Small intestine (tissue), 16 donors: ENCODE measurements at places on chromosomes 6 and 20.
A peak's percentile ranks its signal among the peaks of the same experiment; 100 is the strongest.

- peak; percentile 80 for DNase-seq
Observed at GRCh38 chr6:158867381-158868121, 48.4 kb upstream of the EZR start.

- no peak for DNase-seq
Observed at GRCh38 chr6:15619330-15619729, 43.5 kb downstream of the DTNBP1 start.

DNA sequence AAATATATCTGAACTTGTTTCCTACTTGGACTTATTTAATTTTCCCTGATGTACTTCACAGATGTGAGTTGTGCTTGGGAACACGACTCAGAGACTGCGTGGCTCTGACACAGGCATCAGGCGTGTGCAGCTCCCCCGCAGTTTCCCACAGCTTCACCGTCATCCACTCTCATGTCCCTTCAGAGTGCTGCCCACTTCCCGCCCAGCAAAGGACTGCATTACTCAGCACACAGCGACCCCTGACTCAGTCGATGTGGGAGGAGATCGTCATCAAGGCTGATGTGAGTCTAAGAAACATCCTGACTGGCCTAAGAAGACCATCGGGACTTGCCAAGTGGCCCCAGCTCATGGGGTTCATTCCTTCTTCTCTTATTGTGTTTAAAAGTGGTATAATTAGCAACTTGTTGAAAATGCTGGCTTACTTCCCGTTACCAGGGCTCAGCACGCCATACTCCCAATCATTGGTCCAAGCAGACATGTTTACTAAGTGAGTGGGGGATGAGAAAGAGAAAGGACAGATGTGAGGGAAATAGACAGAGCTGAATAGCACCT, 539.4 kb upstream of the JARID2 start:
- DNase-seq = no peak

GRCh38 chr20:47202733-47203667, 153.5 kb downstream of the ZMYND8 start:
- no peak for DNase-seq

DNA sequence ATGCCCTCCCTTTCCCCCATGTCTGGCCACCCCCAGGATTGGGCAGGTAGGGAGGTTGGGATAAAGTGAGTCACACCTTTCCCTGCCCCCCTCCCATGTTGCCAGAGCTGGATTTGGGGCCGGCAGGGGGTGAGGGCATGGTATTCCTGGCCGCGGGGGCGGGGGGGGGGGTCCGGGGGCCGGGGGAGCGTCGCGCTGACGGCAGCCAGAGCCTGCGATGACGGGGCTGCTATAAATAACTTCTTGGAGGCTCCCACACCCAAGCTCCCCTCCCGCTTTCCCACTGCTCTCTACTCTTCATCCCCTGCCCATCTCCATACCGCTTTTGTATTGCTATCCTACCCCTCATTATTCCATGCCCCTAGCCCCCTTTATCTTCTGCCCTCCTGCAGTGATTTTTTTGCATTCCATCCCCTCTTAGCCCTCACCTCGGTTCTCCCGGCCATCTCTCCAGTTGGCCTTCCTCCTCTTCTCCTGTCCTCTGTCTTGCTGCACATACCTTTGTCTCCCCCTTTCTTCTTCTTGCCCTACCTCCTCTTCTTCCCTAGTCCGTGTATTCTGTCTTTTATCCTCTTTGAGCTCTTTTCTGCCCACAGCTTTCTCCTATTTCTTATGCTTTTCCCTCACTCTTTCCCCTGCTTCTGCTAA, 13.8 kb downstream of the SYNGAP1 start:
- DNase-seq = no peak

GRCh38 chr20:36569847-36570429, 3.5 kb upstream of the TGIF2 start:
- no peak for DNase-seq
